ENCODE measurements at places on chromosomes 7 and 10.
A peak's percentile ranks its signal among the peaks of the same experiment; 100 is the strongest.

- no peak for DNase-seq
Observed at GRCh38 chr10:927131-927530, 4.4 kb downstream of the LARP4B start.

DNA sequence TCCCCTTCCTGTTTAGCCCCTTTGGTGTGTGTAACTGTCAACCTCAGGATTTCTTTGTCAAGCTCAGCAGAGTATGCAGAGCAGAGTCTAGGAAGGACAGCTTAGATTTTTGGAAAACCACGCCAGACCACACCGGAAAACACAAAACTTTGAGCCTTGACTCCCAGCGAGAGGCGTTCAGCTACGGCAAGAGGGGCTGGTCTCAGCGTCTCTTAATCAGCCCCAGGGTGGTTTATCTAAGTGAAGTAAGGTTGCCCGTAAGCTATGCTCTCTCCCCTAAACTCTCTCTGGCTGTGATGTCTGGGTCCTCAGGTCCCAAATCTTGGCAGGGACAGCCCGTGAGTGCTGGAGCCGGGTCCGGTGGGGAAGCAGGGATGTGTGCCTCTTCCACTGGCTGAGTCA, 230.9 kb downstream of the KLF6 start:
- DNase-seq = no peak

- DNase-seq = no peak
Observed at GRCh38 chr10:108208732-108209131, 1044.2 kb upstream of the SORCS1 start.

DNA sequence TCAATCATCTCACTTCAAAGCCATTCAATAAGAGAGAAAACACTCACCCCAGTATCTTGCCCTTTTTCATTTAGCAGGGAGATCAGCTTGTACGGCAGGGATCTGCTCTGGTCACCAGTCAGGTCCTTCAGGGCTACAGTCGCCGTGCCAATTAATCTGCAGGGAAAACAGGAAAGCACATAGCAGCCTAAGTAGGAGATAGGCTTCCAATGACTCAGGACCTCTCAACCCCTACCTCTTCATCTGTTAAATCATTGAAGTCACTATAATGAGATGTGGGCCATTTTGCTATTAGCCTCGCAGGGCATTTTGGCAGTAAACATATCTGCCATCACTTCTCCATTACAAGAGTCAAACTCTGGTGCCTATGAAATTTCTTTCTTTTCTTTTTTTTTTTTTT, 50.8 kb downstream of the MYOF start:
- no peak for DNase-seq

DNA sequence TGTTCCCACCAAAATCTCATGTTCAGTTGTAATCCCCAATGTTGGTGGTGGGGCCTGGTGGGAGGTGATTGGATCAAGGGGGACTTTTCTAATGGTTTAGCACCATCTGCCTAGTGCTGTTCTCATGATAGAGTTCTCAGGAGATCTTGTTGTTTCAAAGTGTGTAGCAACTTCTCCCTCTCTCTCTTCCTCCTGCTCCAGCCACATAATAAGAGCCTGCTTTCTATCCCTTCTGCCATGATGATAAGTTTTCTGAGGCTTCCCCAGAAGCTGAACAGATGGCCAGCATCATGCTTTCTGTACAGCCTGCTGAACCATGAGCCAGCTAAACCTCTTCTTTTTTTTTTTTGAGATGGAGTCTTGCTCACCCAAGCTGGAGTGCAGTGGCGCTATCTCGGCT, 910.6 kb downstream of the KCNMA1 start:
- DNase-seq = no peak

- DNase-seq = peak; percentile 89
Observed at GRCh38 chr10:124744102-124745050, at the start of gene FAM53B. FAM53B (minus strand) TSS chr10:124744378; CDS start chr10:124706713, 37,665 bp downstream.

GRCh38 chr10:15805395-15806058, 54.8 kb downstream of the MINDY3 start:
- no peak for DNase-seq

GRCh38 chr10:132077091-132077490, 11.3 kb downstream of the JAKMIP3 start:
- no peak for DNase-seq

Data from left ventricle myocardium inferior (tissue), 1 donor.